Ureter (tissue), 1 donor: ENCODE measurements at places on chromosomes 3 and 15. TPM values are rescaled to one million over a fixed set of nuclear protein-coding genes. Genes with fewer than 3 reads are reported as not detected.

The SLC12A8 gene
- 6.1 TPM for total RNA-seq

The ROBO2 gene
- total RNA-seq, result 0.39 TPM

The ANXA2 gene
- total RNA-seq, result 684 TPM

GRCh38 chr3:139227165-139227564 is 116.7 kb upstream of the MRPS22 start:
- no peak for DNase-seq

DNA sequence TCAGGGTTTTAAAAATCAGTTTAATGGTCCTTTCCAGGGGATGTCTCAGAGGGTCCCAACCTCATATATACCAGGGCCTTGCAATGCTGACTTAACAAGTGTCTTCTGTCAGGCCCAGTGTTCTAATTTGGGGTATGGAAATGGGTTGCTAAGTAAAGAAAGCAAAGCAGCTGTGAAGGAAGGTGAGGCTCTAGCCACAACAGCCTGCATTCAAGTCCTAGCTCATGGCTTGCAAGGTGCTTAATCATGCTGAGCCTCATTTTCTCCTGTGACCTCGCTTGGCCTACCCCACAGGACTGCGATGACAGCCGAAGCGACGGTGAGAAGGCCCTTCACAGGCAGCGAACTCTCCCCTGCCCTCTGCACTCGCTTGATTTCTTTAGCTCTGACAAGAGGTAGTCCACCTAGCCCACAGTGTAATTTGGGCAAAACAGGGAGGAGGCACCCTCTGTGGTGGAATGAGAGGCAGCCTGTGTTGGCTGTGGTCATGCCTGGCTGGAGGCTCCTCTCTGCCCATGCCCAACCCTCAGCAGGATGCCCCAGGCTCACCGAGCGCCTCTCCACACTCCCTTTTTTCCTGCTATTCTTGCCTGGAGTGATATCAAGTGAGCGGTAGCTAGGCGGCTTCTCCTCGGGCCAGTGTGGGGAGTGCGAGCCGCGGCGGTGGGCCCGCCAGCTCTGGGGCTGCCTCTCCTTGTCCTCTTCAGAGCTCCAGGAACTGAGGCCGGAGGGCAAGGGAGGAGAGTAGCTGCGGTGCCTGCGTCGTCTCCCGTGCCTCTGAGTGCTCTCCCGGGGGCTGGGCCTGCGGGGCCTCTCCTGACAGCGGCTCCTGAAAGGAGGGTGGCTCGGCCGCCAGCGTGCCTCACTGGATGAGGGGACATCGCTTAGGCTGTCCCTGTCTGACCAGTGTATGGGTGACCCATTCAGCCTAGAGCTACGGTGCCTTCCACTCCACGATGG is 29.2 kb downstream of the ILDR1 start:
- no peak for DNase-seq

GRCh38 chr3:5186089-5186857 is 1.2 kb upstream of the EDEM1 start:
- no peak for DNase-seq

- DNase-seq, result no peak
These were observed 914 bp upstream of the PTH1R start for GRCh38 chr3:46876313-46877300.

DNA sequence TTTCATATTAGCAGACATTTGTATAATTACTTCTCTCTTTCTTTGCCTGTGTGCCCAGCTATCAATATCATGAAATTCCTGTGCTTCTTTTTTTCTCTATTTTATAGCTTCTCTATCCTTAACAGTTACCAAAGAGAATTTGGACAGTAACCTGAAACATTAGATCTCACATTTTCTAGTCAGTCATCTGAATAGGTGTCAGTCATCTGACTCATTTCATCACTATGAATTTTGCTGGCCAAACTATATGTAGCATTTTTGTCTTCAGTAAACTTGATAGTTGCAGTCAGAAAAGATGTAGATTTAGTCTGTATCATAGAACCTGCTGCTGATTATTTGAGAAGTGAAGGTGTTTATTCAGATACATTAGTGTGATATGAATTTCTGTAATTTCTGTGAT is 52.6 kb downstream of the HMG20A start:
- DNase-seq, result no peak

GRCh38 chr3:155365178-155365783 is 71.8 kb upstream of the STRIT1 start:
- no peak for DNase-seq

- no peak for DNase-seq
These were observed 121.9 kb upstream of the CTDSPL start for GRCh38 chr3:37739579-37740290.

DNA sequence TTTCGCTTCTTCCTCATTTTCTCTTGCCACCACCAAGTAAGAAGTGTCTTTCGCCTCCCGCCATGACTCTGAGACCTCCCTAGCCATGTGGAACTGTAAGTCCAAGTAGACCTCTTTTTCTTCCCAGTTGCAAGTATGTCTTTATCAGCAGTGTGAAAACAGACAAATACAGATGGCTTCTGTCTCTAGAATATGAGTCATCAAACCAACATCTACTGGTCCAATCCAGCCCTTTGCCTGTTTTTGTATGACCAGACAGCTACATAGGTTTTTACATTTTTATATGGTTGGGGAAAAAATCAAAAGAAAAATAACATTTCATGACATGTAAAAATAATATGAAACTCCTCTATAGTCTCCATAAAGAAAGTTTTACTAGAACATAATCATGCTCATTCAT is 118.7 kb upstream of the PTPRG start:
- no peak for DNase-seq

GRCh38 chr15:80568298-80568697 is 126.8 kb upstream of the ABHD17C start:
- no peak for DNase-seq
